HepG2 (cell line): ENCODE measurements at places on chromosomes 6 and 20. TPM values are rescaled to one million over a fixed set of nuclear protein-coding genes. Genes with fewer than 3 reads are reported as not detected.

OPRL1 gene
- 0.27 and 0.35 TPM in 2 replicates for total RNA-seq

EYS gene
- total RNA-seq: 0.07 TPM in 1 of 2 replicates, not detected in the other

ZNF165 gene
- total RNA-seq: 8.6 and 11.2 TPM in 2 replicates

STK35 gene
- total RNA-seq: 29.8 and 34.9 TPM in 2 replicates

MATN4 gene
- not detected in 2 replicates for total RNA-seq

LY6G6F gene
- not detected in 2 replicates for total RNA-seq

TNXB gene
- 0.74 and 1.6 TPM in 2 replicates for total RNA-seq

NFATC2 gene
- total RNA-seq: 3.3 and 8.0 TPM in 2 replicates

DNA sequence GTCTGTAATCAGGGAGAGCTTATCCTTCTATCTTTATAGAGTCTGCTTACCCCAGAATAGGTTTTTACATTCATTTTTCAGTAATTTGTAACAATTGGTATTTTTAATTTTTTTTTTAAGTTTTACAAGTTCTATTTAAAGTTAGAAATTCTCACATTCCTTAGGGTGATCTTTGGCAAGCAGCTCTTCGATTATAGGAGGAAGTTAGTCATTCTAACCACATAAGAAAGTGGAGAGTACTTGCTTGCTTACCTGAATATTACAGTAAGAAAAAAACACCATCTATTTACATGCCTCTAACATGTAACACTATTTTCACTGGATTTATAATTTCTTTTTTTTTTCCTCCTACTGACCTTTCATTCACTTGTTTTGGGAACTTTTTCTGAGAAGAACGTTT lies 6.7 kb downstream of the TSHZ2 start:
- no peak for DNase-seq

DNA sequence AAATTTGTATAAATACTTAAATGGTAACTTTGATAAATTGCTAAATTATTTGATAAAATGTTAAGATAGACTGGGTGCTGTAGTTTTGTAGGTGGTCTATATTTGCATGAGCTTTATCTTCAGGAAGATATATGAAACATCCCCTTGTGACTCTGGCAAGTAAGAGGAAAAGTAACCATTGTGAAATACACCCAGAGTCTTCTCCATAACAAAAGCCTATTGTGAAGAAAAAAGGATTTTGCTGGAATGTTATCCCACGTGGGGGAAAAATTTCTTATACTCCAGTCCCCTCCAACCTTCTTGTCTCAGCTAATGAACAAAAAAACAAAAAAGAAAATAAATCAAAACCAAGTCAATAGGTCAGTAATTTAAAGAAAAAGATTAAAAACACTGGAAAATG lies 600.7 kb downstream of the HDGFL1 start:
- DNase-seq: no peak

GRCh38 chr6:20338156-20338555 lies 63.5 kb upstream of the E2F3 start:
- DNase-seq: no peak

GRCh38 chr6:150334790-150335783 lies 33.7 kb upstream of the IYD start:
- DNase-seq: peak; percentile 52

DNA sequence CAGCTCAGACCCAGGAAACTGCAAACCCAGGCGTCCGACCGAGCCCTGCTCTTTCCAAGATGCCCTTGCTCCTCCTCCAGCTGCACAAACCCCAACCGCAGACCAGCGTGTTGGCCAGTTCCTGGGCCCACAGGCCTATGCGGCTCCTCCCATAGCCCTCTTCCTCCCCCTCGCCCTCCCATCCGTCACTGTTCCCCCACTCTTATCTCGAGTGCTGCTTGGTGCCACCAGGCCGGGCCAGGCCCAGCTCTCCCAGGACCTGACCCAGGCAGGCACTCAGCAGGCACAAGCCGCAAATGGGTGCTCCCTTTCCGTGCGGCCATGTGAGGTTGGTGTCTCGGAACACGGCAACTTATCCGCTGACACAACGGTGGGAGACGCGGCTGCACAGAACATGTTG lies 28.6 kb downstream of the ADRM1 start:
- no peak for DNase-seq

DNA sequence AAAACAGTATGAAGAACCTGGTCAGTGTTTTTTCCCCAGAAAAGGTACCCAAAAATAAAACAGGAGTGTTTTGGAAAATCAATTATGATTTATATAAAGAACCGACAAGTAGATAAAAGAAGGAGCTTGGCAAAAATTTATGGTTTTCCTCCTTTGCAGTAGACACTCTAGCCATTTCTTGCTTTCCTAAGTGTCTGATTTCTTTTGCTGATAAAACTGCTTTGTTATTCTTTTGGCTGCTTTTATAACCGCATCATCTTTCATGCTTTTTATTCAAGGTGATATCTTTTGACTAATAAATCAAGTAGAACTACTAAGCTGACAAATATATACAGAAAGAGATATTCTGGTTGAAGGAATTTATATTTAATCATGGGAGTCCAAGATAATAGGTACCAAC lies 16.6 kb downstream of the ATG5 start:
- no peak for DNase-seq

GRCh38 chr6:39520411-39520810 lies 197.9 kb upstream of the KCNK16 start:
- no peak for DNase-seq

DNA sequence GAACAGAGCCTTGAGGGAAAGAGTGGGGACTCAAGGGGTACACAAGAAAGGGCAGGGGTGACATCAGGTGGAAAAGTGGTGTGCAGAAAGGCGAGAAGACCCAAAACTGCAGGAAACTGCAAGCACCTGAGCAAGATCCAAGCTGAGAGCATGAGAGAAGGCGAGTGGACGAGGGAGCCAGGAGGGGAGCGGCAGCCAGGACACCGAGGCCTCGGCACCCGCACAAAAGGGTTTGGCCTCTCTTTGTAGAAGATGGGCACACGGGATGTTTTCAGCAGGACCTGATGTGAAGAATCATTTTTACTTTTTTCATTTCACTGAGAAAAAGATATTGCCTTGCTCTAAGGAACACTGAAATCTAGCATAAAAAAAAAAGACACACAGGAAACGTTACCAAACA lies 82.1 kb upstream of the FOXQ1 start:
- no peak for DNase-seq

DNA sequence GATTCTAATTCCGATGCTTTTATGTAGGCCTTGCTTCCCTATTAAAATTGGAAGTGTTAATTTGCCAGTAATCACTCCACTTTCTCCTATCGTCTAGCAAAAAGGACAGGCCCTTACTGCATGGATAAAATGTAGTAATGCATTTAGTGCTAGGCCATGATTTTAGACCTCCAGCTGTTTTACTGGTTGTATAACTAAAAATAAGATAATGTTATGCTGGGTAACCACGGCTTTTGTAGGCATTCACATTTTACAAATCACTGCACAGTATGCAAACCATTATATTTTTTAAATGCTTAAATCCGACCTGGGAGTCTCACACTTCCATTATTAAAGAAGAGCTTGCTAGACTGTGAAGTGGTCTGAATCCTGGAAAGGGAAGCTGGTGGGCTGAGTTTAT lies 179.5 kb downstream of the TFAP2A start:
- DNase-seq: no peak

GRCh38 chr6:154703124-154703523 lies 30.1 kb upstream of the SCAF8 start:
- DNase-seq: no peak

DNA sequence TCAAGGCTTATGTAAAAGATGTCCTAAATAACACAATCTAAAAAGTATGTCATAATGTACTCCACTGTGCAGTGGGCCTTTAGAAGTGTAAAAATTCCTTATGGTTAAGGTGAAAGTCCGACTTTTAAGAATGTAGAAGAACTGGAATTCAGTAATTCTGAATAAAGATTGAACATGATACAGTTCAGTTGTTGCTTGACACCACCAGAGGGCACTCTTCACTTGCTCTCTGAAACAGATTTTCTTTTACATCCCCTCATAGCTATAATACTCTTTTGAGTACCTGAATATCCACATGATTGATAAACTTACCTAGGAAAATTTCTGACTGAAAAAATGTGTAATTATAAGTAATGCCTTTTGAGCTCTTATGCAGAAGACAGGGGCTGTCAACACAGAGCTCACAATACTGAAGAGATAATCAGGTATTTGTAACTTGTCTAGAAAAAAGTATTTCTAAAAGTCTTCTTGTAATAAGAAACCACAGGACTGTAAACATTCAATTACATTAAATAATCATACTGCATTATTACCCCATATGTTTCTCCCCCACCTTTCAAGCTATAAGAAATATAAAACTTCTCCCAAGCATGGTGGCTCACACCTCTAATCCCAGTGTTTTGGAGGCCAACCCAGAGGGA lies 92.1 kb downstream of the POPDC3 start:
- peak; percentile 46 for DNase-seq

DNA sequence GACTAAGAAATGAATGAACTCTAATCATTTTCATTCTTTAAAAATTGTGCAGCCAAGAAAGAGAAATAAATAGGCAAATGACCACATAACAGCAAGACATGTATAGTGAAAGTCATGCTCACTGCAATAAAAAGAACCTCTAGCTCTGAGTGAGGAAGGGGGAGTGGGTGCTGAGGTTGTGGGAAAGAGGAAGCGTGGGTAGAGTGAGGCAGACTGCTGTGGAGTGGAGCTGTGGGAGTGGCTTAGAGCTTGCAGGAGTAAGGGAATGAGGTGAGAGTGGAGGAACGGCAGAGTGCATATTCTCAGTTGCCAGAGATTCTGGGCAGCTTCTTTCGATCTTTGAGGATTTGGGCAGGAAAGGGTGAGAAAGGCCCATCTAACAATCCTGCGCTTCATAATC lies 10.4 kb downstream of the DEFB129 start:
- DNase-seq: no peak

DNA sequence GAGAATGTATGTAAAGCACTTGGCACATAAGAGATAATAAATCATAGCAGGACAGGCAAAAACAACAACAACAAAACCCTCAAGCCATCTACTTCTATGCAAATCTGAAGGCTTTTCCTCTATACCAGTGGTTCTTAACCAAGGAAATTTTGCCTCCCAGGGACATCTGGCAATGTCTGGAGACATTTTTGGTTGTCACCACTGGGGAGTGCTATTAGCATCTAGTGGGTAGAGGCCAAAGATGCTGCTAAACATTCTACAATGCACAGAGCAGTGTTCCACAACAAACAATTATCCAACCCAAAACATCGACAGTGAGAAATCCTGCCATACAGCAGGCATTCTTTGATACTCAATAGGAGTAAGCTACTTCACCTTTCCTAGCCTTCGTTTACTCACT lies 28.2 kb downstream of the NDRG3 start:
- DNase-seq: peak; percentile 45

GRCh38 chr20:17965042-17965697 lies 3.4 kb downstream of the SNX5 start:
- peak; percentile 38 for DNase-seq
